ENCODE measurements at places on chromosomes 1 and 21.

- DNase-seq: no peak
Measured at GRCh38 chr1:197063212-197063611, 3.8 kb downstream of the F13B start.

GRCh38 chr1:236457775-236458174 is 63.7 kb downstream of the EDARADD start:
- DNase-seq: no peak

GRCh38 chr1:150182247-150182646 is 32.5 kb downstream of the PLEKHO1 start:
- DNase-seq: no peak

DNA sequence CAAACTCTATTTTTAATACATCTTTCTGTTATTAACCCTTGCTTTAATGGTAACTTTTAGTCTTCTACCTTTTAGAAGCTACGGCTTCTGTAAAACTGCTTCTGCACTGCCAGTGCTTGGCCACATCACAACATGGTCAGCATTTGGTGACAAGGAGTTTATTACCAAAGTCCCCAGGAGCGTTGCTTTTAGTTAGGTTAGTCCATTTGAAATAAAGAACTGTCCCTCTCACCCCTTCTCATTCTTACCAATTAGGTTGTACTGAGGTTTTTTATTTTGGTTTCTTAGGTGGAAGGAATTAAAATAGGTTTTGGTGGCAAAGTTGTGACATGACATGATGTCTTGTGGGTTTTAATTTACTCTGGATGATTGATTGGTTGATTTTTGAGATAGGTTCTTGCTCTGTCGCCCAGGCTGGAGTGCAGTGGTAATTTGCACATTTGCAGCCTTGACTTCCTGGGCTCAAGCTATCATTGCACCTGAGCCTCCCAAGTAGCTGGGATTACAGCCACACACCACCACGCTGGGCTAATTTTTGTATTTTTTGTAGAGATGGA is 39.2 kb downstream of the SPEN start:
- DNase-seq: no peak

DNA sequence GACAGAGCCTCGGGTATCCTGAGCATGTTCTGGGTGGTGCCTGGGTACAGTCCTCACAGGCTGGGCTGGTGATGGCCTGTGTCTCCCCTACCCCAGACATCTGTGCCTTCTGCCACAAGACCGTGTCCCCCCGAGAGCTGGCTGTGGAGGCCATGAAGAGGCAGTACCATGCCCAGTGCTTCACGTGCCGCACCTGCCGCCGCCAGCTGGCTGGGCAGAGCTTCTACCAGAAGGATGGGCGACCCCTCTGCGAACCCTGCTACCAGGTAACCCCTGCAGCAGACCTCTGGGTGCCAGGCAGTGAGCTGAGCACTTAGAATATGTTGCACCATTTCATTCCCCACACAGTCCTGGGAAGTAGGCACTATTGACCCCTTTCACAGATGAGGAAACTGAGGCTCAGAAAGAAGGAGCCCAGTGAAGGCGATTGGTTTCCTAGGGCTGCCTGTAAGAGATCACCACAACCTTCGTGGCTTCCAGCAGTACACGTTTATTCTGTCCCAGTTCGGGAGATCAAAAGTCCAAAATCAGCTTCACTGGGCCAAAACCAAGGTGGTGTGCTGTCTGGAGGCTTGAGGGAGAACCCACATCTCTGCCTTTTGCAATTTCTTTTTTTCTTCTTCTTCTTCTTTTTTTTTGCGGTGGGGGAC is 11.8 kb downstream of the FBLIM1 start:
- no peak for DNase-seq

GRCh38 chr1:234435620-234436019 is 43.4 kb downstream of the TARBP1 start:
- no peak for DNase-seq

DNA sequence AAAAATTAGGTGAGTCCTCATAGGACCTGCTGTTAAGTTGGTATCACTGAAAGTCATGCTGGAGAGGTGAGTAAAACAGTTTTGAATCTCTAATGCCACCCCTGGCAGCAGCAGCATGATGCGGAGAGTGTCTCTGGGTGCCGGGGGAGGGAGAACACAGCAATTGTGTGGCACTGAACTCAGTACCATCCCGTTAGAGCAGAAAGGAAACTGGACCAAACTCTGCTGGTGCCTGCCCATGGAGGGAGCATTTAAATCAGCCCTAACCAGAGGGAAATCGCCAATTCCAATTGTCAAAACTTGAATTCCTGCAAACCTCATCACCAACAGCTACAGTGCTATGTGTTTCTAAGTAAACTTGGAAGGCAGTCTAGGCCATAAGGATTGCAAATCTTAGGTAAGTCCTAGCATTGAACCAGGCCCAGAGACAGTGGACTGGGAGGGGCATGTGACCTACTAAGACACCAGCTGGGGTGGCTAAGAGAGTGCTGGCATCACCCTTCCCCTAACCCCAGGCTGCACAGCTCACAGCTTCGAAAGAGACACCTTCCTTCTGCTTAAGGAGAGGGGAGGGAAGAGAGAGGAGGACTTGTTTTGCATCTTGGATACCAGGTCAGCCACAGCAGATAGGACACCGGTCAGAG is 30.0 kb downstream of the CD53 start:
- DNase-seq: no peak

DNA sequence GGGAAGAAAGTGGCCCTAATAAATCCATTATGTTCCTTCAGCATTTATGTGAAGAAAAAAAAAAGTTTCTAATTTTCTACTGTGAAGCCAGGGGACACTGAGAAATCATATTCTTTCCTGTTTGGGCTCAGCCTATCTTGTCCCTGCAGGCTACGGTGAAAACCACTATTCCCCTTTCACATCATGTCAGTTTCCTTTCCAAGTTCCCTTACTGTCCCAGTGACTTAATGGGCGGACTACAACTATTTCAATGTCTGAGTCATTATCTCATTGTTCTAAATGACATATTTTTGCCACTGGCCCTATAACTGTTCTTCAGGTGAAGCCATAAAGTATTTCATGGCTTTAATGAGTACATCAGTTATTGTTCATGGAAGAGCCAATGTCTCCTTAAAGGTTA is 71.3 kb upstream of the BEND5 start:
- no peak for DNase-seq

- DNase-seq: no peak
Measured at GRCh38 chr1:61215676-61216289, 133.4 kb downstream of the NFIA start.

GRCh38 chr1:40313329-40313957 is 3.6 kb downstream of the COL9A2 start:
- DNase-seq: no peak

DNA sequence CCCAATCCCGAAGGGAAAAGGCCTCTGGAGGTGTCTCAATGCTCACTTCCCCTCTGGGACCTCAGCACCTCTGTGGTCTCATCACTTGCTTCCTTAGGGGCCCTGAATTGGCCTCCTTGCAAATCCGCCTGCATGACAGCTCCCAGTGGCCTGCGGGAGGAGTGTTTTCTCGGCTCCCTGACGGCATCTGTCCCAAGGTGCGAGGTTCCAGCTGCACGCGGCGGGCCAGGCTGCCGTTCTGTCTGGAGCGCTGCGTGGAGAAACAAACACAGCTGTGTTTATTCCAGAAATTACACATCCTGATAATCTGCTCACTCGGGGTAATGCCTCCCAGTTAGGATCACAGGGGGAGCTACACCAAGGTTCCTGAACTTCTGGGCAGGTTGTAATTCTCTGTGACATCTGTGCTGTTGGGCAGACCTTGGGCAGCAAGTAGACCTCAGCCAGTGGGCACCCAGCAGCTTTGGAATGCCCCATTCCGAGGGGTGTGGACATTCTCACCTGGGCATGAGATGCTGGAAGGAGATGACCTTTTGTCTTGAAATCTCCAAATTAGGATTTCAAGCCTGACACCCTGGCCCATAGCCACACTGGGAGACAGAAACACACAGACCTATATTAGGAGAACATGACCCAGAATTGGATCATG is 18.2 kb downstream of the EPHB2 start:
- no peak for DNase-seq

- no peak for DNase-seq
Measured at GRCh38 chr21:45570826-45571601, 28.8 kb upstream of the SLC19A1 start.

DNA sequence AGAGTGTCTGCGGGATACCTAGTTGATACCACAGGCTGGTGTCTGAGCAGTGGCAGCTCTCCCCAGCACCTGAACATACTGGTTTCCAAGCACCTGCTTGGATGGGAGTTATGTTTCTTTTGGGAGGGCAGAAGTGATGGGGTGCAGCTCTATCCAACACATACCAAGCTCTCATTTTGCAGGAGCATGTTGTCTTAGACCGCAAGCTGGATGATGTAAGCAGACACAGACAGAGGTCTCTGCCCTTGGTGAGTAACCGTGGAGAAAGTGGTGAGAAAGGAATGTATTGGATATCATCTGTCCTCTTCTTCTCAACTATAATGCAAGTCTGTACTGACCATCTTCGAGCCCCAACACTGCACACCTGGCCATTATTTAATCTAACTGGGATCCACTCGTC is 37.4 kb downstream of the ZNF496 start:
- DNase-seq: no peak

DNA sequence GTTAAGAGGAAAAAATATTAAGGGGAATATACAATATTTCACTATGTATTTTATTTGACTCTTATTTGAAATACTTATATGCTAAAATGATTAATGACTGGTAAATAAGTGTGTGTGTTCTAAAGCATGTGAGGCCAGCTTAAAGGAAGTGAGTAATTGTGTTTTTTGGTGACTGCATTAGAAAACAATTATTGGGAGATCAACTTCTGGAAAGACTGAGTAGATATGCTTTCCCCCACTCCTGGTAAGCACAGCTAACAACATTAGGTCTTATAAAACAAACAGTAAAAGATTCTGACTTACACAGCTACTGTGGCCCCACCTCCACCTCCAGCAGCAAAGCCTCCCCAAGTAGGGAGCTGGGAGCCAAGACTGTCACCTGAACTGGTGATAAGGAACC is 403.0 kb downstream of the SRGAP2C start:
- no peak for DNase-seq

- no peak for DNase-seq
Measured at GRCh38 chr1:198657550-198658064, 18.8 kb downstream of the PTPRC start.

DNA sequence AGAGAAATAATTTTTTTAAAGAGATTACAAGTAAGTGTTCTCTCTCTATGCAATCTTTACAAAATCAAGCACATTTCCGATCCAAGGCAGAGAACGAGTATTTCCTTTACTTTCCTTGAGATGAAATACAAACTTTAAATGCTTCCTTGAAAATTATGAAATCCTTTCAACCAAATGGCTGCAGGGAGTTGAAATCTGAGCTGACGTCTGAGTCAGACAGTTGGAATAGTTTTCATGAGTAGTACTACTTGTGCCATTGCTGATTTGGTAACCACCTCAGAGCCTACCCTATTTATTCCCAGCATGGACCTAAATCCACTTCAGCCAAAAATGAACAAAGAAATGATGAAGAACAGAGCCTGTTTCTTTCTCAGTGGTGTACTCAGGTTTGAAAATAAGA is 183.6 kb downstream of the GIPC2 start:
- DNase-seq: no peak

- DNase-seq: no peak
Measured at GRCh38 chr1:54936791-54937190, 43.6 kb upstream of the TMEM61 start.

DNA sequence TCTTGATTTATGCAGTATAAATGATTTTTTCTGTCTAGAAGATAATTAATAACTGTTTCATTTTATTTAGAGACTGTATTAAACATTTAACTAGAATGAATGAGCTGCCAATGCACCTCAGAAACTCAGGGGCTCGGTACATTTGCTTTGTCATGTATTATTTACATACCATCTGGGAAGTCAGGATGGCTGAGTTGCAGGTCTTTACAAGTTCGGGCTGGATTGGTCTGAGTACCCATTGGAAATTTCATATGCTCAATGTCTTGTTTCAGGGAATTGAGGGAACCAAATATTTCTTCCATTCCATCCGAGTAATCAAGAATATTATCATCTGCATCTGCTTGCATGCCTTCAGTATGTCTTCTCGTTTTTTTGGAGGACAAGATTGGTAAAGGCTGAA is 221.7 kb downstream of the COL11A1 start:
- DNase-seq: no peak

- no peak for DNase-seq
Measured at GRCh38 chr1:83691953-83692500, 306.9 kb downstream of the TTLL7 start.

- no peak for DNase-seq
Measured at GRCh38 chr21:25581582-25581981, 25.7 kb downstream of the MRPL39 start.

GRCh38 chr1:208326033-208326432 is 81.8 kb upstream of the PLXNA2 start:
- no peak for DNase-seq

- no peak for DNase-seq
Measured at GRCh38 chr1:182754543-182755314, 34.8 kb upstream of the NPL start.

- no peak for DNase-seq
Measured at GRCh38 chr1:29772584-29773100, 536.3 kb downstream of the PTPRU start.

DNA sequence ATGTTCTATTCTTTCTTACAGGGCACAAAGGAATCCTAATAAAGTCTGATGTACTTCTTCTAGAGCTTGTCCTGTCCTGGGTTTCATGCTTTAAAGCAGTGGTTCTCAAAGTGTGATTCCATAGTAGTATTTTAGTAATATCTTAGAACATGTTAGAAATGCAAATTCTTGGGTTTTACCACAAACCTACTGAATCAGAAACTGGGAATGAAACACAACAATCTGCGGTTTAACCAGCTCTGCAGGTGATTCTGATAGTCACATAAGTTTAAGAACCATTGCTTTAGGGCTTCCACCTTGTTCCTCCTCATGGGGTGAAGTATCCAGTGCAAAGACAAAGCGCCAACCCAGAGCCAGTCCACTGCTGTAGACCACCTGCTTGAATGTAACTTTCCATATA is 41.1 kb downstream of the NGF start:
- no peak for DNase-seq
